ENCODE measurements at places on chromosomes 6 and 20.

GRCh38 chr6:158464483-158464882 is 95.4 kb upstream of the TMEM181 start:
- no peak for DNase-seq

DNA sequence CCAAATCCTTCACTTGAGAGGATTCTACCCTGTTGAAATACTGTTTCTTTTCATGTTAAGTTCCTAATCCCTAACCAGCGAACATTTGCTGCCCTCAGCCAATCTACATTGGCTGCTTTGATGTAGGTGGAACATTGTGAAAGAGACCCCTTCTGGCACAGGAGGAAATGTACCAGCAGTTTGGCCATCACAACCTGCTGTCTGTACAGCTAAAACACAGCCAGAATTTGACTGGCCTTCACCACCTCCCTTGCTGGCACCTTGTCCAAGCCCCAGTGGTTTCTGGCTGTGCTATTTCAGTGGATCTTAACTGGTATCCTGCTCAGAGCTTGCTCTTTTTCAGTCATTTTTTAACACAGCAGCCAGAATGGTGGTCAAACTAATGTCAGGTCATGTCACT is 202.1 kb upstream of the EPHA7 start:
- DNase-seq: no peak

- no peak for DNase-seq
Observed at GRCh38 chr6:55953335-55953734, 77.9 kb upstream of the BMP5 start.

DNA sequence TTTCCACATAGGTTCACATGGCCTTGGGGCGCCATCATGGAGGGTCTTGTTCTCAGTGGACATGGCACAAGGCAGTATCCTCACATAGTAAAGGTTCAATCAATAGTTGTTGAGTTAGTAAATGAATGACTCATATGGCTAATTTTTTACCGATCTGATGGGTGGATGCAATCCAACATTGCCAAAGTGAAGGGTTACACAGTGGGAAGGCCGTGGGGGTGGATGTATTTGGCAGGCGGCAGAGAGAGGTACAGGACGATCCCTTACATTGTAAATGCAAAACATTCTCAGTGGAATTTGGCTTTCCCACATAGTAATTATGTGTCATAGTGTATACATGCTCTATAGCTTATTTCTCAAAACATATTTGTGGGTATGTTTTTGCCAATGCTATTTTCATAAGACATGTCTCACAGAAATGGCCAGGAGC is 21.0 kb upstream of the PDE7B start:
- no peak for DNase-seq

DNA sequence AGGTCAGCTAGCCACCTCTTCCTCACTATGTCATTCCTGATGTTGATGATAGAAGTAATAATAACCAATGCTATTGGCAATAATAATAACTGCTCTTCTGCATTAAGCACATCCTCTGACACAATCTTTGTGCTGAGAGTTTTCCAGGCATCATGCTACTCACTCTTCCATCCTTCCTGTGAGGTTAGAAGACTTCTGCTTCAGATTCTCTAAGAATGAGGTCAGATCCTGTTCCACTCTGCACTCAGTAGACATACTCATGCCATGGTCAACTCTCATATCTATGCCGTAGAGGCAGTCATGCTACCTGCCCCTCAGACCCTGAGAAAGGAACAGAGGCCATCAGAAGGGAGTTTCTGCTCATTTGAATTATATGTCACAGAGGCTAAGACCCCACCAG is 98.1 kb upstream of the TOP1 start:
- DNase-seq: no peak

DNA sequence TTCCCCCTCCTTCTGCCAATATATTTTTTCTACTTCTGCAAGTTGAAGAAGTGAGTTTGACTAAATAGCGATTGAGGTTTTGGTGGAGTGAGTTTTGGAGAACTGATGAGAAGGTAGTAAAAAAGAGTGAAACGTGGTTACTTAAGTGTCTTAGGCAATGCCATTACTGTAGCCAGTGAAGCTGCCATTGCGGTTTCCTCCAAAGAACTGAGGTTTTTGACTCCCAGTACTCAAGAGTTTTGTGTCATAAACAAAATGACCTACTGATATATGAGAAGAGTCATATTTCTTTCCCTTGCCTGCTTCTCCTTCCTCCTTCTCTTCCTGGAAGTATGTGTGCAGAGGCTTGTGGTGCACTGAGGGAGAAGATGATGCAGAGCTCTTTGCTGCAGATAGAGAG is 554.5 kb upstream of the MAP3K7 start:
- no peak for DNase-seq

GRCh38 chr6:149913085-149913484 is 9.8 kb downstream of the RAET1G start:
- DNase-seq: no peak

GRCh38 chr20:59608871-59609270 is 4.5 kb downstream of the PHACTR3 start:
- DNase-seq: no peak

Measured in hypothalamus (tissue), 51 donors.